ENCODE measurements at places on chromosomes 7 and 10.

DNA sequence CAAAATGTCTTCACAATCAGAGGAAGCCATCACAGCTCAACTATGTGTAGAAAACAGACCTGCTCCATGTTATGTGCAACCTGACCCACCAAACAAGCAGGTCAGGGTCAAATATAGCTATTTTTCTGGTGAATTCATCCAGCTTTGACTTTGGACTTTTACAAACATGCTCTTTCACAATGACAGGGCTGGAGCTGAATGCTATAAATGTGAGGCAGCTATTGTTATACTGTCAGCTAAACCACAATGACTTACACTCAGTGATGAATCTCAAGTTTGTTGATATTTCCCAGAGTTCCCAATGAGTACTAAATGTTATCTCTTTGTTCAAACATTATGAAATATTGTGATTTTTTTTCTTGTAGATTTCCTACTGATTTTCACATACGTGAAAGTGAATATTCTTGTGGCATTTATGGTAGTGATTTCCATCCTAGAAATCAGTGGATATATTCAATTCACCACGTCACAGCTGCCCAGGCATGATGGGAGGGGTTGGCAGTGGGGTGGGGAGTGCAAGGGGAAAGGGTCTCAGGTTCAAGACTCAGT lies 2.5 kb upstream of the ITIH2 start:
- DNase-seq, result no peak

DNA sequence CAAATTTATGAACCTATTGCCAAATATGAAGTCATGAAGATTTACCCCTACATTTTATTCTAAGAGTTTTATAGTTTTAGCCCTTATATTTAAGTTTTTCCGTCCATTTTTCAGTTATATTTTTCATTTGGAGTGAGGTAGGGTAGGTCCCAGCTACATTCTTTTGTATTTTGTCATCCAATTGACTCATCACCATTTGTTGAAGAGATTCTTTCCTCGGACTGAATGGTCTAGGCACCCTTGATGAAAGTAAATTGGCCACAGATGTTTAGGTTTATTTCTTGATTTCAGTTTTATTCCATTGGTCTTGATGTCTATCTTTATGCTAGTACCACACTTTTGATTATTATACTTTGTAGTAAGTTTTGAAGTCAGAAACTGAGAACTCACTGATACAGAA lies 22.7 kb downstream of the CYP2C19 start:
- DNase-seq, result no peak

- DNase-seq, result no peak
Measured at GRCh38 chr7:17185690-17186070, 112.8 kb upstream of the AHR start.

DNA sequence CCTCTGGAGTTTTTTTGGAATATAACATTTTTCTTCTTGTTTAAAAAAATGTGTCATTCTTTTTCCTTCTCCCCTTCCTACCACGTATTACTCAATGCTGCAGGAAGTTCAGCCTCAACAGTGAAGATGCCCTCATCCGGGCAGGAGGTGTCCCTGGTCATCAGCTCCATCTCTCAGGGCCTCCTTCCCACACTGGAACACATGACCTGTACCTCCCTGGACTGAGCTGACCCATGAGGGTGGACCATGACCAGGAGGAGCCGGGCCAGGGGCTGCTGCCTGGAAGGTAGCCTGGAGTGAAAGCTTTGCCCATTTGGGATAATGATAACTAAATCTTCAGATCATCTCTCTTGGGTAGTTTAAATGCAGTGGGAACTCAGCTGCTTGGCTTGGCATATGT lies 316.5 kb upstream of the ZMIZ1 start:
- DNase-seq, result peak; percentile 34

GRCh38 chr7:112036071-112036470 lies 170.1 kb downstream of the DOCK4 start:
- no peak for DNase-seq

GRCh38 chr7:107712896-107713295 lies 31.0 kb upstream of the CBLL1 start:
- DNase-seq, result no peak

DNA sequence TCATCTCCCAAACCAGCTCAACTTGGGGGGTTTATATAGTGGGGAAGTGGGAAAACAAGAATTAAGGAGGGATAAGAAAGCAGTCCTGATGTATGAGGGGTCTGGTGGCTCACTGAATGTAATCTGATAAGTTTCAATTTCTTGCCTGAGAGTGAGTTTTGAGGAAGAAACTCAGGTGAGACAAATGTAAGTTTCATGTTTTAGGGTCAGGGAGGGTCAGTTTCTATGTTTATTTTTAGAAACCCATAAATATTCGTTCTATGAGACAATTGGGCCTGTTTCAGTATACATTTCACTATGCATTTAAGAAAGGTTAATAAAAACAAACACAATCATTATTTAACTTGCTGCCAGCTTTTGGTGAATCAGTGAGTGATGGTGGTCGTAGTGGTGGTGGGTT lies 128.0 kb upstream of the MBL2 start:
- DNase-seq, result no peak

DNA sequence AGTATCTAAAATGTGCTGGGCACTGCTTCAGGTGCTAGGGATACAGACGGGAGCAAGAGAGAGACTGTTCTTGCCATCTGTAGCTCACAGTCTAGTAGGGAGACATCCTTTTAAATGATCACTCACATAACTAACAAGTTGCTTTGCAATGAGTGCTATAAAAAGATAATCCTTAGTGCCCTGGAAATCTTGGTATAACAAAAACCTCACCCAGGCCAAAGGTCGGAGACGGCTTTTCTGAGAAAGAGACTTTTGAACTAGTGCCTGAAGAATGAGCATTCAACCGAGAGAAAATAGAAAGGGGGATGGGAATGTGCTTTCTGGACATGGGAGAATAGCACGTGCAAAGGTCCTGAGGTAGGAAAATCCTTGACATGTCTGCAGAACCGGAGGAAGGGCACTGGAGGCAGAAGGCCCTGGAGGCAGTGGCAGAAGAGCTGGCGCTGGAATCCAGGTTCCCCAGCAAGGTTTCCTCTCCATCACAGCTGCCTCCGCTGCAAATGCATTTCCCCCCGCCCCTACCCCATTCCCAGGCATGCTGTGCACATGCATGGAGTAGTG lies 89.4 kb downstream of the COL13A1 start:
- DNase-seq, result no peak

DNA sequence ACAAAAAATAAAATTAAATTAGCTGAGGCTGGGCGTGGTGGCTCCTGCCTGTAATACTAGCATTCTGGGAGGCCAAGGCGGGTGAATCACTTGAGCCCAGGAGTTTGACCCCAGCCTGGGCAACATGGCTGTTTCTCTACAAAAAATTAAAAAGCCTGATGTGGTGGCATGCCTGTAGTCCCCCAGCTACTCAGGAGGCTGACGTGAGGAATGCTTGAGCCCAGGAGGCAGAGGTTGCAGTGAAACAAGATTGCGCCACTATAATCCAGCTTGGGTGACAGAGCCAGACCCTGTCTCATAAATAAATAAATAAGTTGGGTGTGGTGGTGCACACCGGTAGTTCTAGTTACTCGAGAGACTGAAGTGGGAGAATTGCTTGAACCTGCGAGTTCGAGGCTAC lies 65.1 kb downstream of the GNA12 start:
- DNase-seq, result no peak
